ENCODE measurements at places on chromosomes 2 and 18. TPM values are rescaled to one million over a fixed set of nuclear protein-coding genes. Genes with fewer than 3 reads are reported as not detected.

Gene MSTN
- total RNA-seq, result not detected

Gene NYAP2
- not detected for total RNA-seq

Gene DNER
- 10.0 TPM for total RNA-seq

Gene LYPD1
- 12.0 TPM for total RNA-seq

Gene GKN2
- 4.3 TPM for total RNA-seq

Gene MAP3K19
- not detected for total RNA-seq

Gene RAB11FIP5
- 37.4 TPM for total RNA-seq

Gene HDAC4
- 8.9 TPM for total RNA-seq
